ENCODE measurements at places on chromosomes 2 and 18. TPM values are rescaled to one million over a fixed set of nuclear protein-coding genes. Genes with fewer than 3 reads are reported as not detected.

Gene EHD3
- total RNA-seq: 1.1 TPM

Gene GKN1
- not detected for total RNA-seq

Gene ABCB11
- not detected for total RNA-seq

Gene DCDC2C
- total RNA-seq: not detected

Gene UGT1A10
- not detected for total RNA-seq

Gene ZNF513
- 16.2 TPM for total RNA-seq

Gene TLX2
- total RNA-seq: 0.39 TPM

Gene LINC00305
- total RNA-seq: not detected

Measured in activated T-helper 17 cell treated with anti-CD3 and anti-CD28 coated beads, Interleukin-2, amount 50 U/mL, for 72 hours (primary cell).